Suppressor macrophage (primary cell): ENCODE measurements at places on chromosomes 1 and 21.
A peak's percentile ranks its signal among the peaks of the same experiment; 100 is the strongest.

GRCh38 chr1:109598156-109598555 lies 21.3 kb downstream of the GNAT2 start:
- DNase-seq, result no peak

- no peak for DNase-seq
Observed at GRCh38 chr1:54317084-54317483, 89.1 kb downstream of the SSBP3 start.

DNA sequence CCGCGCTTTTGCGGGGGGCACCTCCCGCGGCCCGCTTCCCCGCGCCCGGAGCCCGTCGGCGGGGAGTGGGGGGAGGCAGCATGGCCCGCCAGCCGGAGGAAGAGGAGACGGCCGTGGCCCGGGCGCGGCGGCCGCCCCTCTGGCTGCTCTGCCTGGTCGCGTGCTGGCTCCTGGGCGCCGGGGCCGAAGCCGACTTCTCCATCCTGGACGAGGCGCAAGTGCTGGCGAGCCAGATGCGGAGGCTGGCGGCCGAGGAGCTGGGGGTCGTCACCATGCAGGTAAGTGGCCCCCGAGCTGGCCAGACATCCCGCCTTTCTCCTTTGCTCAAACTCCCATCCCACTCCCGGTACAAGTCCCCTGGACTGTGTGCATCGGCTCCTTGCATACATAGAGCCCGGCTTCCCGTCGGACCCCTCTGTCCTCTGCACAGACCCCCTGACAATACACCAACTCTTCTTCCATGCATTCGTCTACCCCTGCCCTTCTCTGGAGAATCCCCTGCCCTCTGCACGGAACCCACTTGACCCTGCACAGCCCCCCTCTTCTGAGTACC lies 812 bp downstream of the CACHD1 start:
- peak; percentile 21 for DNase-seq

- no peak for DNase-seq
Observed at GRCh38 chr21:34319585-34319984, 44.2 kb upstream of the KCNE2 start.

DNA sequence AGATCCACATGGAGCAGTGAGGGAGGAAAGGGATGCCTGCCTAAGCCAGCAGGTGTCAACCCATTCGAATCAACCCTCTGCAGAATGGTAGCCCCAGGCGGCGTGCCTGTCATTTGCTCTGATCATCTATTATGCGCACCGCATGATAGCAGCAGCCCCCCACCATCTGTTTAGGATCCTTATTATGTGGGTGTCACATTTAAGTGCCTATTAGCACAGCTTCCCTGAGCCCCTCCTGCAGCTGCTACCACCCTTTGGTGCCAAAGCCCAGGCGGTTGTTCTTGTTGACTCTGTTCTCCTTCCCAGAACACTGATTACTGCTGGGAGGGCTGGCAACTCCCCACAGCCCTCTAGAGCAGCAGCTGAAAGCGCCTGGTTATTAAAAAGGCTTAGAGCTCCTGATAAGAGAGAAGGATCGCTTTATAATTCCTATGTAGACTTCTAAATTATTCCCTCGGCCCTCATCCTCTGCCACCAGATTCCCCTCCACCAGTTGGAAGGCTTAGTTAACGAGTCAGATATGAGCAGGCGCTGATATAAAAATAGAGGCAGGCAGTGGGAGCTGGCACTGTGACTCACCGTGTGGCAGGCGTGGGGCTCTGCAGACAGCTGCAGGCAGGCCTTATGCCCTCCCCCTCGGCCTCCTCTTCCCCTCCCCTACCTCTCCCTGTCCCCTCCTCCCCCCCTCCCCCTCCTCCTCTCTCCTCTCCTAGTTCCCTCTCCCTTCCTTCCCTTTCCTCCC lies 23.0 kb downstream of the ACTA1 start:
- peak; percentile 81 for DNase-seq

- no peak for DNase-seq
Observed at GRCh38 chr1:177311586-177311985, 140.8 kb downstream of the BRINP2 start.

DNA sequence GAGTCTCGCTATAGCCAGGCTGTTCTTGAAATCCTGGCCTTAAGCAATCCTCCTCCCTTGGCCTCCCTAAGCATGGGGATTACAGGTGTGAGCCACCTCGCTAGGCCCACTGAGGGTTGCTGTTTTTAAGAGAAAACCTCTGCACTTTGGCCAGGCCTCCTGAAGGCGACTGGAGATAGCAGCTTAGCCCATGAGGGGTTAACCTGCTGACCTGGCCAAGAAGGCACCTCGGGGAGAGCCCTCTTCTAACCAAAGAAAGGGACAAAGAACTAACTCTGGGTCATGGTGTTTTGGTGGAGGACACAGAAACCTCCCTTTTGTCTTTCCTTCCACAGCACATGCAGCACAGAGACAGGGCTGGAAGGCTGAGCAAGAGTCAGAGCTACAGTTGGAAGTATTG lies 17.7 kb upstream of the KNCN start:
- no peak for DNase-seq

DNA sequence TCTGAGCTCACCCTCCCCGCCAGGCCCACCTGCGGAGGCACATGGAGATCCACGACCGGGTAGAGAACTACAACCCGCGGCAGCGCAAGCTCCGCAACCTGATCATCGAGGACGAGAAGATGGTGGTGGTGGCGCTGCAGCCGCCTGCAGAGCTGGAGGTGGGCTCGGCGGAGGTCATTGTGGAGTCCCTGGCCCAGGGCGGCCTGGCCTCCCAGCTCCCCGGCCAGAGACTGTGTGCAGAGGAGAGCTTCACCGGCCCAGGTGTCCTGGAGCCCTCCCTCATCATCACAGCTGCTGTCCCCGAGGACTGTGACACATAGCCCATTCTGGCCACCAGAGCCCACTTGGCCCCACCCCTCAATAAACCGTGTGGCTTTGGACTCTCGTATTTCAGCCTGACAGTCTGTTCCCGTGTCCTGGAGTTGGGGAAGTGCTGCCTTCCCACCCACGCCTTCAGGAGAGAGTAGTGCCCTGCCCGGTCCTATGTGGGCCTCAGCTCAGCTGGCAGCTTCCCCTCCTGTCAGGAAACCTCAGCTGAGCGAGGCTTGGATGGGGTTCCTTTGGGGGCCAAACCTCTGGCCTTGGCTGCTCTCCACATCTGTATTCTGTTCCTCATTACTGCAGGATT lies 9.2 kb downstream of the ZBTB48 start:
- DNase-seq, result peak; percentile 89

DNA sequence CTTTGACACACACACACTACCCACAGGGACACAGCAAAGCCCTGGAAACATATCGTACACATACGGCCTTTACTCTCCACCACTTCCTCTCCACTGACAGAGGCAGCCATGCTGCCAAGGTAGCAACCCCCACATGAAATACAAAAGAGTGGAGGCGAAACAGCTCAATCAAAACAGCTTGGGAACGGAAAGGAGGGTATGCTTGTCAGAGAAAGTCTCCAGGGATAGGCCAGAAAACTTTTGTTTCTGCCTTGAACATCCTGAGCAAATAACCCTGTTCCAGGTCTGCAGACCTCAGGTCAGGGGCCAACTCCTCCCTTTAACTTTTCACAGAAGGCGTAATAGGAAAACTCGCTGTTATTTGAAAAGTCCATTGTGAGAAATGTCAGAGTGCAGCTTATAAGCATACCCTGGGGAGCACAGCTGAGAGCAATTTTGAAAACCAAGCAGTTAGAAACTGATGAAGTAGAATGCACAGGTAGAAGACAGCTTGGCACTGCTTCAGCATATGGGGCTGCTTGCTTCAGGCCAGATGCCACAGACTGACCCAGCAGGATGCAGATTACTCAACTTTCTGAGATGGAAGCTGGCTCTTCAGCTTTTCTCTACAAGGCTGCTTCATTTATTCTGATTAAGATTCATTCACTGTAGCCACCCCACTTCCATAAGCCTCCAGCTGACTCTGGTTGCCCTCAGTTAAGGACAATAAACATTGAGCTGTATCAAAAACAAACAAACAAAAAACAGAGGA lies 18.0 kb downstream of the KIAA0319L start:
- DNase-seq, result no peak

GRCh38 chr1:75171876-75172275 lies 37.7 kb downstream of the LHX8 start:
- no peak for DNase-seq

DNA sequence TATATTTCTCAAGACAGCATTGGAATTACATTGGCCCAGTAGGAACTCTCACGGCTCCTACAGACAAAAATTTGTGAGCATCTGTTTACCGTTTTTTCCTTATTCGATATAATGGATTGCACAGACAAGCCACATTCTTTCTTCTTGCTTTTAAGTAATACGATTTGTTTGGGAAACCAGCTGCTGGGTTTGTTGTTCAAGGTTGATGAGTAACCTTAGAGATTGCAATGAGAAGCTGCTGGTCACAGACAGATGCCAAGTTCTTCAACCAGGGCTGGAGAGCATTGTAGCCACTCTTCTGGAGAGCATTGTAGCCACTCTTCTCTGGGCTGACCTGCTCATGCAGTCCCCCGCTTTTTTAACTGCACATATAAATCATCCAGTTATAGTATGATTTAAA lies 1.4 kb upstream of the MIA3 start:
- DNase-seq, result no peak

DNA sequence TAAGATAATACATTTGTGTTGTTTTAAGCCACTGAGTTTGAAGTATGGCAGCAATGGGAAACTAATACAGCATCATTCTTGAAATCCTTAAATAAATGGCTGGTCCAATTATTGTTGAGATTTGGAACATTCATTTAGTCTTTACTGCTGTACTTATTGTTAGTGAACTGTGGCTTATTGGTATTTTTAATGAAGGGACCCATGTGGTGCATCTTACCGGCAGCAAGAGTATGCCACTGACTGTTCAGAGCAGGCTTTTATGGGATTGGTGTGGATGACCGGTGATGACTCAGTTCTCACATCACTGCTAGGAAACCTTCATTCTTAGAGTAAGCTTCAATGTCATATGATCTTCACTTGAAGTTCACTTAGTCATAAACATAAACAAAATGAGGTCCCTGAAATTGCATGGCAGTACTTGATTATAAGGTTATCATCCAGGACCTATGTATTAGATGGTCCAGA lies 31.5 kb downstream of the PRKAA2 start:
- DNase-seq, result no peak

GRCh38 chr1:201648907-201649721 lies 110.2 kb downstream of the NAV1 start:
- no peak for DNase-seq

- DNase-seq, result no peak
Observed at GRCh38 chr1:79128722-79129121, 122.2 kb upstream of the ADGRL4 start.

- DNase-seq, result no peak
Observed at GRCh38 chr1:9844756-9845155, 21.0 kb upstream of the CLSTN1 start.

DNA sequence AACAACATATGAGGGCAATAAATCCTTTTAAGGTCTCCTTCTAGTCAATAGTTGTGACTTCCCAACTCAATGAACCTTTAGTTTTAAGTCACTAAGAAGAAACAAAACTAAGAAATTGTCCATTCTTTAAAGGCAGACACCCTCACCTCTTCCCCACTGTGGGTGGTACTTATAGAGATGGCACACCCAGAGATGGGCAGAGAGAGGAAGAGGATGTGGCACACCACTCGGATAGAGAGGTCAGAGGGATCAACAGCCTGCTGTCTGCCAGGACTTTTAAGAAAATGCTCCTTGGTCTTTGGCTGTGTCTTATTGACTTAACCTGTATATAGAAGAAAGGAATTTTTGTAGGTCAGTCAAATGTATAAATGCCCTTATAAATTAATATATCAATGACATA lies 45.1 kb downstream of the FASLG start:
- DNase-seq, result no peak

GRCh38 chr1:219121679-219122078 lies 52.0 kb upstream of the LYPLAL1 start:
- no peak for DNase-seq

GRCh38 chr1:207240325-207241101 lies 81.0 kb upstream of the CD55 start:
- no peak for DNase-seq

GRCh38 chr1:225881081-225881958 lies 860 bp downstream of the TMEM63A start:
- peak; percentile 82 for DNase-seq

- peak; percentile 12 for DNase-seq
Observed at GRCh38 chr1:150484861-150485260, 2.4 kb upstream of the TARS2 start.
